ENCODE measurements at places on chromosomes 6 and 20. TPM values are rescaled to one million over a fixed set of nuclear protein-coding genes. Genes with fewer than 3 reads are reported as not detected.

The MEP1A gene
- polyA plus RNA-seq, result not detected

The RFX6 gene
- polyA plus RNA-seq, result not detected

The CCDC170 gene
- polyA plus RNA-seq, result 0.74 TPM

The VGLL2 gene
- polyA plus RNA-seq, result 99.6 TPM

The RBBP8NL gene
- polyA plus RNA-seq, result not detected

The SEMG1 gene
- polyA plus RNA-seq, result not detected

DNA sequence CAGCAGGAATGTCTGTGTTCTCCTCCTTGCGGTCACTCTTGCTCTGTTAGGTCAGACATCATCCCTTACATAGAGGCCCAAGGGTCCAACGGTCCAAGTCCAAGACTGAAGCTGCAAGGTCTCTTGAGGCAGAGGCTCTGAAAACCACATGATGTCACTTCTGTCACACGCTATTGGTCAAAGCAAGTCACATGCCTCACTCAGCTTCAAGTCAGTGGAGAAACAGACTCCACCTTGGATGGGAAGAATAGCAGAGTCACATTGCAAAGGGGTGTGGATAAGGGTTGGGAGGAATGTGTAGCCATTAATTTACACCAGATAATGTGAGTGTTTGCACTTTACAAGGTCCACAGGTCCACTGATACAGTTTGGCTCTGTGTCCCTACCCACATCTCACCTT is 17.5 kb downstream of the SLC52A3 start:
- DNase-seq, result no peak

GRCh38 chr6:73372516-73372915 is 2.8 kb upstream of the OOEP start:
- DNase-seq, result no peak
